ENCODE measurements at places on chromosomes 7 and 10. TPM values are rescaled to one million over a fixed set of nuclear protein-coding genes. Genes with fewer than 3 reads are reported as not detected.
A peak's percentile ranks its signal among the peaks of the same experiment; 100 is the strongest.

The RBM20 gene
- not detected for total RNA-seq

The C10orf143 gene
- 5.2 TPM for total RNA-seq

The PILRA gene
- 33.4 TPM for total RNA-seq

The CAV1 gene
- total RNA-seq = 361 TPM

The ABCC2 gene
- 4.9 TPM for total RNA-seq

The ADCYAP1R1 gene
- total RNA-seq = 0.43 TPM

GRCh38 chr7:115707258-115708012 lies 323.1 kb downstream of the TFEC start:
- DNase-seq = no peak

- peak; percentile 45 for DNase-seq
These were observed 27.8 kb downstream of the ADCY1 start for GRCh38 chr7:45601816-45602540.

GRCh38 chr7:104127204-104127603 lies 80.6 kb downstream of the ORC5 start:
- no peak for DNase-seq

DNA sequence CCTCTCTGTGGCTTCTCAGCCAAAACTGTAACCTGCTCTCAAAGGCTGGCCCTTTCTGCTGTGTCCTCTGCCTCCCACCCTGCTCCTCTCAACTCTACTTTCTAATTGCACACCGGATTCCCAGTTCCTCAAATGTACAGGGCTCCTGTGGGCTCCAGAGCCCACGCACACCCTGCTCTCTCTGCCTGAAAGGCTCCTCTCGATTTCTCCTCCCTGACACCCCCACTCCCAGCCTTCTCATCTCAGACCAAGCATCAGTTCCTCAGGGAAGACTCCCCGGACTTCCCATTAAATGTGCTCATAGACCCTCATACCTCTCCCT lies 111.7 kb upstream of the STEAP1B start:
- DNase-seq = no peak

GRCh38 chr10:52312942-52313255 lies 1.2 kb upstream of the DKK1 start:
- DNase-seq = no peak

DNA sequence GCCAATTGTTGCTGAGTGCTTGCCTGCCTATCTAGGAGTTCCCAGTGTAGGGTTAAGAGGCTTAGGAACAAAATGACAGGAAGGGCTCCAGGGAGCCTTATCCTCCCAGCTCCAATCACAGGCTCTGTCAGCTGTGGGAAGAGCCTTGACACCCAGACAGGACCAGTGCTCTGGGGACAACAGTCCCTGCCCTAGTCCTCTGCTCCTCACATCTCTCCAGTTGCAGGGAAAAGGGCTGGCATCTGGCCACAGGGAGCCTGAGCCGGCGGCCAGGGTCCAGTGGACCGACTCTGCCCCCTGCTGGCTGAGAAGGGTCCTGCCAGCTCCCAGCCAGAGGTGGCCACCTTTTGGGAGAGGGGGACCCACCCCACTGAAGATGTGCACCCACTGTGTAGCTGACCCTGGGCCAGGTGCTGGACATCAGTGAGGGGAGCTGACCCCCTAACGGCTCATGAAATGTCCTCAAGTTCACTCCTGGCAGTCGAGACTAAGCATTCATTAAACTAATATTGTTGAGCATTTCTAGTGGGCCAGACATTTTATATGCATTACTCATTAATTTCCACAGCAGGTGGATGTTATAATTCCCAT lies 17.6 kb downstream of the DNAJB12 start:
- DNase-seq = peak; percentile 94

GRCh38 chr7:55188590-55189138 lies 169.8 kb downstream of the EGFR start:
- DNase-seq = no peak

GRCh38 chr7:6271060-6271658 lies 1.3 kb downstream of the CYTH3 start:
- peak; percentile 80 for DNase-seq

GRCh38 chr10:70267161-70267933 lies 16.5 kb downstream of the NPFFR1 start:
- no peak for DNase-seq

DNA sequence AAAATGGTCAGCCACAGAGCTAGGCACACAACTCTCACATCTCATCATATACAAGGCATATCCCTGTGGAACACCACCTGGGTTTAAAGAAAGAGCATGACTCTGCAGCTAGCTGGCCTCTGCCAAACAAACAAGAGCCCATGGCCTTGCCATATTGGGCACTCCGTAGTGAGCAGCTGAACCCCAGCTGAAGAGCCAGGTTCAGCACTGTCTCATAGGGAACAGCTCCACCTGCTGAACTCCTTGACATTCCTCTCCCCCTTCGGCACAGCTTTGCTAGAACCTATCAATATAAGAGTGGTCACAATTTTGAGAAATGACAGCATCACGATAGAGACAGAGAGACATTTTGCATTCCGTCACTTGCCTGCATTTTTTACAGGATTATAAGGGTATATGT lies 20.0 kb downstream of the SORCS1 start:
- no peak for DNase-seq

DNA sequence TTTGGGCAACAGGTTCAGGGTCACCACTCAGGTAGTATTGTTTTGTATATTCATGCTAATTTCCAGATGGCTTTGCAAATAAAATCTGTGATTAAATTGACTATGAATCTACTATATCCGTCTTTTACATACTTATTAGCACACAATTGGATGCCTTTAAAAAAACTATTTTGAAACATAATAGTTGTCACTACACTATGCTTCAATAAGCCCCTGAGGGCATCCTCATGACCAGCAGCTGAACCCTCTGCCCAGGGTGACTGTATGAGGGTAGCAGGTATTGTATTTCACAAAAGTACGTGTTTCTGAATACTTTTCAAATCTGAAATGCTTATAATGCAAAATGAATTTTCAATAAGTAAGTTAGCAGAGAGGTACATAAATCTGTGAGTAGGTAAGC lies 97.3 kb downstream of the DNAH11 start:
- DNase-seq = no peak

DNA sequence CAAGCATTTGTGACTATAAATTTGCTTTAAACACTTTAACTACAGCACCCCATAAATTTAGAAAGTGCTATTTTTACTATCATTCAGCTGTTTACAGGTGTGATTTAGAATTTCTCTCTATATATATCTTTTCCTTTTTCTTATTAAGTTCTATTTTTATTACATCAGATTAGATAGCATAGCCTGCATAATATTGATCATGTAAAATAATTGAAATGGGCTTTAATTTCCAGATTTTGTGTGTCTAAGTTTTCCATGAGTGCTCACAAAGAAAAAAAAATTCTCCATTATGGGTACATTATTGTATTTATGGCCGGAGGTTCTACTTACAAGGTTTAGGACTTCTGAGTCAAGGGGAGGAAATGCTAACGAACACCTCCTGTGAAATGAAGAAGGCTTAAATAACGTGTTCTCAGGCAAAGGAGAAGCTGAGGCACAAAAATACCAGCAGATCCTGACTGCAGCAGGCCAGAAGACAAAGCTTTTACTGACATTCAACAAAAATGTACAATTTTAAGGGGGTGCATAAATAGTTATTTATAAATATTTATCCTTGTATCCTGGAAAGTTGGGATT lies 114.2 kb downstream of the RNF133 start:
- no peak for DNase-seq

DNA sequence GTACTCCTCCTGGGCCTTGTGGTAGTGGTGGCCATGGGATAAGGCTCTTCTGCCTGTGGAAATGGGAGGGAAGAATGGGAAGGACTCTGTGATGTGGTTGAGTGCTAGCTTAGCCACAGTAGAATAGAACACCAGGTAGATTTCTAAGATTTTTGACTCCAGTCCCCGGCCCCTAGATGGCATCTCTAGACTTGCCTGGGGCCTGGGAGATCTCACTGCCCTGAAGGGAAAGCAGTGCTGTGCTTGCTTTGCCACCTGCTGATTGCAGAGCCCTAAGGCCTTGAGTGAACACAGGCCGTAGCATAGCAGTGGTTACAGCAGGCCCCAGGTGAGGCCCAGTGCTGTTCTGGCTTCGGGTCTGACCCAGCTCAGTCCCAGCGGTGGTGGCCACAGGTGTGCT lies 252.0 kb downstream of the TCF7L2 start:
- no peak for DNase-seq

DNA sequence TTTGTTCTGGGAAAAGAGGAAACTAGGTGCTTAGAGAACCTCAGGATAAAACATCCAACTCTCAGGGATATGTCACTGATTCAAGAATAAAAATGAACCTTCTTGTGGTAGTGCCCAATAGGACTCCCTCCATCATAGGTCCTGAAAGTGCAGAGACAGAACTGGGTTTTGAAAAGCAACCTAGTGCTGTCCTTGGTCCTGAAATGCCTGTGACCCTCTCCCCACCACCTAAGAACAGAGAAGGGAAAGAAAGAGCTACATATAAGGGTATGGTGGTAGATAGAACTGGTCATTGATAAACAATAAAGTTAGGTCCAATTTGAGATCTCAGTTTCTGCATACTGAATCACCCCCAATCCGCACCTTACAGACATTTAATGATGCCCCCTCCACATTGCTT lies 953.3 kb downstream of the XPNPEP1 start:
- no peak for DNase-seq

DNA sequence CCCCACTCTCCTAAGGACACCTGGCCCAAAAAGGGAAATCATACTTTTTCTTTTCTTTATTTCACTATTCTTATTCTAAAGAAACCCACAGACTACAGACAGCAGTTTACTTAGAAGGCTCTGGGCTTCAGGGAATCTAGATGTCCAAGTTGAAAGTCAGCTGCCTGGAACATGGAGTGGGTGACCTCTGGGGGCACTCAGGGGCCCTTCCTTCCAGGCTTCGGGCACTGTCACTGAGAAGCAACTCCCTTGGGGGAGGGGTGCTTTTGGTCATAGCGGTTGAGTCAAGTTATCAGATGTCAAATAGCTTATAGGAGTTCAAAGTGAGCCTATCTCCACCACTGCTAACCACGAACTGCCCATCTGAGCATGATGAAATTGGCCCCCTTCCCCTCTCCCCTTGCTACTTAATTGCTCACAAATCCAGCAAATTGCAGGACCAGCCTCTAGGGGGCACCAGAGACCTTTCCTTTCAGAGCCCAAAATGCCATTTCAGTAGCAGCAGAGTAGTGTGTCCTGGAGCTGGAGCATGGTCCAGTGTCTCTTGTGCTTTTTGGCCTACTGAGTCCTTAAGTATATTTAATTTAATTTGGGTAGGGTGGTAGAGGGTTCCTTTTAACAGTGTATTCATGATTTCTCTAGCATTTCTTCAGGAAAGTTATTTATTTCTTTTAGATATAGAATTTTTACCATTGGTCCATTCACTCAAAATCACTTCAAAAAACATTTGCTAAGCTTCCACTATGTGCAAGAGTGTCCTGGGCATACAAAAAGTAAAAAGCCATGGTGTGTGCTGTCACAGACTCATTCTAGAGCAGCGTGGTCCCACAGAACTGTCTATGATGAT lies 463.8 kb downstream of the KCNMA1 start:
- DNase-seq = peak; percentile 81

GRCh38 chr10:80410122-80410521 lies 1.8 kb downstream of the PRXL2A start:
- no peak for DNase-seq

GRCh38 chr10:29141761-29142160 lies 147.1 kb upstream of the LYZL1 start:
- DNase-seq = no peak

GRCh38 chr7:148256433-148256832 lies 334.1 kb upstream of the C7orf33 start:
- no peak for DNase-seq

DNA sequence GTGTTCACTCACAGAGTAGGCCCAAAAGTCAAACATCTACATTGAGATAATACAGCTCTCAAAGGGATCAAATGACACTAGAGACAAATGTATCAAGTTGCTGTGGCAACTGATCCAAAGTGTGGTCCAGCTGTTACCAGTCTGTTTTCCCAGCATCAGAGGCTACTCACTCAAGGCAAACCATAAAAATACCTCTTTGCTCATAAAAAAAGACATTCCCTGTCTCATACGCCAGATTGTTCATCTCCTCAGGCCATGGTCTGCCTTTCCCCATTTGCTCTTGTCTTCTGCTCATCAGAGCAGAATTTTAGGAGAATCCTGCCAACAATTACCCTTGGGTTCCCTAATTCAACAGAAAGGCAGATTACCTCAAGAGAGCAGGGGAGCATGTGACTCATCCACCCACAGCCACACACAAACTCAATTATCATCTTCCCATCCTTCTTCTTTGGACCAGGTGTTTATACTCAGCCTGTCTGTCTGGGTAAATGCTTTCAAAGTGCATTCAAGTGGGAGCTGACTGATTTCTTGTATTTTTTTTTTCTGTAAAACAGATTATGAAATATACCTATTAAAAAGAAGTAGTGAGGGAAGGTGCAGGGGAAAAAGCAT lies 226.5 kb upstream of the HPS1 start:
- no peak for DNase-seq

DNA sequence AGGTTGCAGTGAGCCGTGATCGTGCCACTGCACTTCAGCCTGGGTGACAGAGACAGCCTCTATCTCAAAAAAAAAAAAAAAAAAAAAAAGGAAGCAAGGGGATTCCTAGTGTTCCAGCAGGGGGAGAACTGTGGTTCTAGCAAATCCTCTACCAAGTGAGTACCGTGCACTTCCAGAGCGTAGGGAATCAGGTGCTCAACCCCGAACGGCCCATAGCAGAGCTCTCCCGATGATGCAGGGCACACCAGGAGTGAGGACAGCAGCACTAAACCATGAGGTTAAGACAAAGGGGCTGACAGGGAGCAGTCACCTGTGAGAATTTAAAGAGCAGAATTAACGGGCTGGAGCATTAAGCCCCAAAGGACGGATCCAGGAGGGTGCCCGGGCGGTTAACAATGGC lies 173.6 kb downstream of the PTPRN2 start:
- no peak for DNase-seq

DNA sequence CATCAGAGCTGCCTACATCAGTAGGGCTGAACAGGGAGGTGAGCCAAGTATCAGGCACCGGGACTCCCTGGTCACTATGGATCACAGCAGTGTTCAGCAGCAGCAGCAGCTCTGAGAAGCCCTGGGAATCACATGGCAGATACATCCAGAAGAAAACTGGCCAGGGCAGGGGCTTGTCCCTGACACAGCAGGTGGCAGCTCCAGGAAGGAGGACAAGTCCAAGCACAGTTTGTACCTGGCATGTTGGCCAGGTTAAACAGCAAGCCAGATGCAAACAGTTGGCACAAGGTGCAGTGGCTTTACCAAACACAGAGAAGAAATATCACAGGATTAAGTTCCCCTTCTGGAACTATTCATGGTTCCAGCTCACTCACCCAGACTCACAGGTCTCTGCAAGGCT lies 139.4 kb downstream of the KCNMA1 start:
- no peak for DNase-seq

DNA sequence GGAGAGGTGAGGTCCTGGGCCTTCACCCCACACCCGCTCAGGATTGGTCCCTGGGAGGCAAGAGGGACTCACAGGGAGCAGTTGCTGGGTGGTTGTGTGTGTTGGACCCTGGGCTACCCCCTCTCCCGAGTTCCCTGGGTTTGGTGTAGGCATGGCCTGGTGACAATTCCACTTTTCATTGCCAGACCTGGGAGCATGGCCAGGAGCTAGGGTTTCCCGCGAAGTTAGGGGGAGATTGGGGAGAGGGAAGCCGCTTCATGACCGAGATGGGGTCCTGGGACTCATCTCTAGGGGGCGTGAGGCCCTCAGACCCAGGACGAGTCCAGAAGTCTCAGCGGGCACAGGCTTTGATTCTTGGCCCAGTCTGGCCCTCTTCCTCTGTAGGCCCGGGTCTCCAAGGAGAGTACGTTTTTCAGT lies 606 bp downstream of the PALD1 start:
- no peak for DNase-seq

Data from spleen (tissue), 13 donors.